T-helper 2 cell treated with Interferon-gamma antibody and Interleukin-4, amounts not matched to agents 5 μg/mL and 100 μg/mL, for 36 hours (primary cell): ENCODE measurements at places on chromosomes 13 and 19.
A peak's percentile ranks its signal among the peaks of the same experiment; 100 is the strongest.

GRCh38 chr19:54660306-54660705 is 2.5 kb upstream of the LILRB4 start:
- no peak for DNase-seq

- DNase-seq: peak; percentile 63
Measured at GRCh38 chr19:48746738-48747575, at the start of gene IZUMO1. Gene IZUMO1, minus strand, starts transcription at chr19:48746909. Its CDS starts 1,050 bp downstream, at chr19:48745859.

- DNase-seq: no peak
Measured at GRCh38 chr13:27367570-27367969, 56.8 kb upstream of the GTF3A start.

GRCh38 chr13:63909726-63910375 is 2494.2 kb upstream of the PCDH20 start:
- DNase-seq: no peak

GRCh38 chr19:19510432-19510831 is 4.9 kb downstream of the TSSK6 start:
- no peak for DNase-seq

DNA sequence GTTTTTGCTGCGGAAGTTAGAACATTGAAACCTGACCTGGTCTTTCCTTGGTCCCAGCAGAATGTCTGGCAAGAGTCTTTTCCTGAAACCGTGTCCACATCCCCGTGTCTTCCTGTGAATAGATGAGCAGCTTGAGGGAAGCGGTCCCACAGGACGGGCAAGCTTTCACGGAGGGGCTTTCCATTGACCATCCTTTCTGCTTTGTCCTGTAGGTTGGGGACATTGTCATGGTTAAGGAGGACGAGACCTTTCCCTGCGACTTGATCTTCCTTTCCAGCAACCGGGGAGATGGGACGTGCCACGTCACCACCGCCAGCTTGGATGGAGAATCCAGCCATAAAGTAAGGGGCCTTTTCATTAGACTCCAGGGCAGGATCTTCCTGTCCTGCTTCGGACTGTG is 126.0 kb downstream of the ATP11A start:
- DNase-seq: no peak

DNA sequence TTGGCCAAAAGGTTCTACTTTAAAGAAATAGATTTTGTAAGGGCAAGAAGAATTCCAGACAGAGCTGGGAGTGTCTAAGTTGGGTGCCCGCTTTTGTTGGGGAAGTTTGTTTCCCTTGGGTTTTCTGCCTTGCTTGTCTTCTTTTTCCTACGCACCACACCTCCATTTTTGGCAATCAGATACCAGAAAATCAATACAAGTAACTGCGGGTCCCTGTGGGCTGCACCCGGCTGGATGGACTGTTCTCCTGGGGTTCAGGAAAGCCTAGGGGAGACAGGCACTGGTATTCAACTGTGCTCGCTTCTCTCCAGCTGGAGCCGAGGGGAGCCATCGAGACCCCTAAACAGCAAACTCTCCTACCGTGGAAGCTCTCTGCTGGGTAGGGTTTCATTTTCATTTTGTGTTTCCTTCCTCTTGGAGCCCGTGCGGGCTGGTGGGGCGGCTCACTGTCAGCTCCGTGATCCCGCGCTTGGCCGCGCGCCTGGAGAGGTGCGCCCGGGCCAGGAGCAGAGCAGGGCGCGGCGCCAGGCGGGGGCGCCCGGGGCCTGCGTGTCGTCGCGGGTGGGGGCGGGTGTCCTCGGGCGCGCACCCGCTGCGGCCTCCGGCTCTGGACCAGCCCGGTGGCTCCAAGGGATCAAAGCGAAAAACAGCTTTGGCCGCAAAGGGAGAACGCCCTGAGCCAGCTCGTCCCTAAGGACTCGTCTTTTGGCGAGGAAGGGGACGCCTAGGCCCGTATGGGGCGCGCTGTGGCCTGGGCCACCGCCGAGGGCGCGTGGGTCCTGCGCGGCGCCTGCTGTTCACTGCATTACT is 347.2 kb downstream of the ZNF536 start:
- peak; percentile 17 for DNase-seq

DNA sequence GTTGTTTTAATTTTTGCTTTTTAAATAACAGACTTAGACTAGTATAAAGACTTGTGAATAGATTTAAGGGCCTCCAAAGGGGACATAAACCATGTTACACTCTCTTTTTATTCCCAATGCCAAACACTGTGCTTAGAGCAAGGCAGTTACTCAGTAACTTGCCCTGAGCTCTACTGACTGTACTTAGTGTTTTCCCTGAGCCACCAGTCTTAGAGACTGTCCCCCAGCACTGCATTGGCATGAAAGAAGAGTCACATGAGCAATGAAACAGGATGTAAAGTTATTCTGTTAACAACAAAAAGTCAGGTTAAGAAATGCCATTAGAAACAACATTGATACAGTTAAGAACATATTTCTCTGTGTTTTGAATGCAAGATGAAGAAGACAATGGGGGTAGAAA is 187.9 kb downstream of the TBC1D4 start:
- no peak for DNase-seq

DNA sequence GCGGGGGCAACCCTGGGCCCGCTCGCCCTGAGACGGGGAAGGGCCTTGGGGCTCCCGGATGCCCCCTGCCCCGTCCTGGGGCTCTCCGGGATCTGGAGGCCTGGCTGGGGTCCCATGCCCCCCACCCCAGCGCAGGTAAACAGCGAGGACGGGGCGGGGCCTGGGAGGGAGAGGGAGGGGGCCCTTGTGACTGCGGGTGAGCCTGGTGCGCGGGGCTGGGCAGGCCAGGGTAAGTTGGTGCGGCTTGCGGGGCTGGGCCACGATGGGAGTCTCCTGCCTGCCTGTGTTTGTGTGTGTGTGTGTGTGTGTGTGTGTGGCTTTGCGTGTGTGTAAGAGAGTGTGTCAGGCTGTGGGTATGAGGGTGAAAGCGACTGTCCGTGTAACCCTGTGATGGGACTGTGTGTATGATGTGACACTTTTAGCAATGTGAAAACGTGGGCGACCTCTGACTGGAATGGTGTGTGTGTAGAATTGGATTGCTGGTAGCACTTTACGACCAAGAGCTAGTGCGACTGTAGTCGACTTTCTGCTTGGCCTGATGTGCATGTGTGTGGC is 426 bp downstream of the KLC3 start:
- DNase-seq: no peak

- no peak for DNase-seq
Measured at GRCh38 chr13:74093691-74094090, 40.5 kb downstream of the KLF12 start.
